Fibroblast of lung (primary cell): ENCODE measurements at places on chromosomes 11 and 22. TPM values are rescaled to one million over a fixed set of nuclear protein-coding genes. Genes with fewer than 3 reads are reported as not detected.

The UPK3A gene
- not detected in 2 replicates for total RNA-seq

The SLC25A1 gene
- 72.2 and 161 TPM in 2 replicates for total RNA-seq

The C1QTNF4 gene
- total RNA-seq, result under 0.01 TPM in 2 replicates

The TMPRSS4 gene
- total RNA-seq, result not detected in 2 replicates

The OR5A1 gene
- not detected in 2 replicates for total RNA-seq

The MADD gene
- total RNA-seq, result 11.8 and 15.4 TPM in 2 replicates

The GUCY1A2 gene
- 0.50 and 2.6 TPM in 2 replicates for total RNA-seq

The PANX2 gene
- total RNA-seq, result under 0.01 and 0.17 TPM in 2 replicates

The TCP11L1 gene
- total RNA-seq, result 17.5 and 24.1 TPM in 2 replicates

The F2 gene
- not detected in 2 replicates for total RNA-seq

The APLNR gene
- total RNA-seq, result not detected in 2 replicates

The DUSP18 gene
- total RNA-seq, result 4.9 and 7.4 TPM in 2 replicates

The GPHA2 gene
- not detected in 2 replicates for total RNA-seq

- H3K4me1 ChIP-seq, result no peaks in the 10 kb centered on the region
- no peak overlapping the region for H3K4me3 ChIP-seq
- no peak overlapping the region for H3K27ac ChIP-seq
- no peaks in the 10 kb centered on the region for H3K27me3 ChIP-seq
- H3K36me3 ChIP-seq, result peaks cover 37% of the 10 kb centered on the region
- no peak for DNase-seq
These were observed 73.4 kb downstream of the MED15 start for GRCh38 chr22:20580611-20581502.

- no peak overlapping the region for H3K4me3 ChIP-seq
- no peaks in the 10 kb centered on the region for H3K36me3 ChIP-seq
- H3K4me1 ChIP-seq, result no peaks in the 10 kb centered on the region
These were observed 16.1 kb upstream of the PRSS23 start for GRCh38 chr11:86784241-86784681.

DNA sequence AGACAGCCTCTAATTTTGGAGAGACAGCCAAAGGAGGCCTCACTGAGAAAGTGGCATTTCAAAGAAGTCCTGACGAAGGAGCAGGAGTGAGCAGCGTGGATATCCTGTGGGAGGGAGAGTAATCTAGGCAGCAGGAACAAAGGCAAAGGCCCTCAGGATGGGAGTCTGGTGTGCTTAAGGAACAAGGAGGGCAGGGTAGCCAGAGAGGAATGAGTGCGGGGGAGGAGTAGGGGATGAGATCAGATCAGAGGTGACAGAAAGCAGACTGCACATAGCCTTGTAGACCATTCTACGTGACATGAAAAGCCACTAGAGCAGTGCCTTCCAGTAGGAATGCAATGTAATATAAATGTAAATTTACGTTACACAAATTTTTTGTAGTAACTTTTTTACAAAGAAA is 5.6 kb downstream of the SLC36A4 start:
- no peak for DNase-seq
- H3K4me1 ChIP-seq, result no peaks in the 10 kb centered on the region
- H3K4me3 ChIP-seq, result no peak overlapping the region
- no peaks in the 10 kb centered on the region for H3K36me3 ChIP-seq
- no peak overlapping the region for H3K27ac ChIP-seq

DNA sequence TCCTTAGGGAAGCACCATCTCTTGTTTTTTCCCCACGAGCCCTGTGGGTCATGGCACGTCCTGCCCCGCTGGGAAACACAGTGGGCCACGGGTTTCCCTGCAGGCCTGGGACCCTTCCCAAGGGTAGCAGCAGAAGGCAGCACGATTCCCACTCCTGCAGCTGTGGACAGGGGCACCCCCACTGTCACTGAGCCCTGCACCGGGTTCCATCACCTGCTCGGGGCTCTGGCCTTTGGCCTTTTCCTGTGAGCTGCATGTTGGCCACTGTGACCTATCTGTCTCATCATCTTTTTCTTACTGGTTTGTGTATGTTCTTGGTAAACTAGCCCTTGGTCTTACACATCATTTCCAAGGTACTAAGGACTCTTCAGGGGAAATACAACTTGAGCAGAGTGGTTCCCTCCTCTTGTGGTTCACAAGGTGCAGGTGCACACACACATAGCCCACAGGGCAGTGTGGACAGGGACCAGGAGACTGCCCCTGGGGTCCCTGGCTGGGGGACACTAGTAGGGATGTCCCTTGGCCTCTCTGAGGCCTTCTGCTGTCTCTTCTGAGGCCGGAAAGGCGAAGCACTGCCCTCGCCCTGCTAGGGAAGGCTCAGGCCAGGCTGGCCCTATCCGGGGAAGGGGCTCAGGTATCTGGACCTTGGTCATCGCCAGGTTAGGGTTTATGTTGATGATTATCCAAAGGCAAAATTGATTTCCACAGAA is 19.0 kb upstream of the TXNRD2 start:
- no peaks in the 10 kb centered on the region for H3K27me3 ChIP-seq
- peaks cover 15% of the 10 kb centered on the region for H3K36me3 ChIP-seq
- no peak for DNase-seq
- no peak overlapping the region for H3K4me3 ChIP-seq
- no peak overlapping the region for H3K27ac ChIP-seq

GRCh38 chr11:115808351-115808940 is 304.2 kb upstream of the CADM1 start:
- no peaks in the 10 kb centered on the region for H3K27me3 ChIP-seq
- DNase-seq, result no peak
- H3K4me3 ChIP-seq, result no peak overlapping the region
- H3K4me1 ChIP-seq, result no peaks in the 10 kb centered on the region

GRCh38 chr11:11444804-11445131 is 91.7 kb upstream of the CSNK2A3 start:
- no peaks in the 10 kb centered on the region for H3K36me3 ChIP-seq
- no peaks in the 10 kb centered on the region for H3K27me3 ChIP-seq
- no peak overlapping the region for H3K4me3 ChIP-seq
- no peak for DNase-seq
- H3K4me1 ChIP-seq, result no peaks in the 10 kb centered on the region

- no peaks in the 10 kb centered on the region for H3K4me1 ChIP-seq
- H3K4me3 ChIP-seq, result no peak overlapping the region
- no peak for DNase-seq
- H3K36me3 ChIP-seq, result no peaks in the 10 kb centered on the region
- H3K27me3 ChIP-seq, result no peaks in the 10 kb centered on the region
- no peak overlapping the region for H3K27ac ChIP-seq
These were observed 130.2 kb downstream of the GALNT18 start for GRCh38 chr11:11491589-11491988.

DNA sequence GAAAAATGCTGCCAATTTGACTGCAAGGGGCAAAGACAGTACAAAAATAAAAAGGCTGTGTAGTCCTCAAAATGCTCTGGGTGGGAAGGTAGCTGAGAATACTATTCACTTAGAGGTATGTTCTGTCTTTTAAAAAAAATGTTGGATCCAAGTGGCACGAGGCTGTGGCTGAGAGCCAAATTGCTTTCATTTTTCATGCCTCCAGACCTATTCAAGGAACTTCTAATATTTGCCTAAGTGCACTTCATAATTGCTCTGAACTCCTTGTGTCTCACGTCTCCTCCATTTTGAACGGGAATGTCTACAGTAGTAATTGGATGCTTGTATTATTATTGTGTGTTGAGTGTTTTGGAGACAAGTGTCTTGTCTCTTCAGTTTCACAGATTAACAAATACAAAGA is 19.1 kb upstream of the SLC22A25 start:
- H3K36me3 ChIP-seq, result no peaks in the 10 kb centered on the region
- no peak overlapping the region for H3K4me3 ChIP-seq
- no peaks in the 10 kb centered on the region for H3K27me3 ChIP-seq
- H3K27ac ChIP-seq, result no peak overlapping the region
- H3K4me1 ChIP-seq, result no peaks in the 10 kb centered on the region

DNA sequence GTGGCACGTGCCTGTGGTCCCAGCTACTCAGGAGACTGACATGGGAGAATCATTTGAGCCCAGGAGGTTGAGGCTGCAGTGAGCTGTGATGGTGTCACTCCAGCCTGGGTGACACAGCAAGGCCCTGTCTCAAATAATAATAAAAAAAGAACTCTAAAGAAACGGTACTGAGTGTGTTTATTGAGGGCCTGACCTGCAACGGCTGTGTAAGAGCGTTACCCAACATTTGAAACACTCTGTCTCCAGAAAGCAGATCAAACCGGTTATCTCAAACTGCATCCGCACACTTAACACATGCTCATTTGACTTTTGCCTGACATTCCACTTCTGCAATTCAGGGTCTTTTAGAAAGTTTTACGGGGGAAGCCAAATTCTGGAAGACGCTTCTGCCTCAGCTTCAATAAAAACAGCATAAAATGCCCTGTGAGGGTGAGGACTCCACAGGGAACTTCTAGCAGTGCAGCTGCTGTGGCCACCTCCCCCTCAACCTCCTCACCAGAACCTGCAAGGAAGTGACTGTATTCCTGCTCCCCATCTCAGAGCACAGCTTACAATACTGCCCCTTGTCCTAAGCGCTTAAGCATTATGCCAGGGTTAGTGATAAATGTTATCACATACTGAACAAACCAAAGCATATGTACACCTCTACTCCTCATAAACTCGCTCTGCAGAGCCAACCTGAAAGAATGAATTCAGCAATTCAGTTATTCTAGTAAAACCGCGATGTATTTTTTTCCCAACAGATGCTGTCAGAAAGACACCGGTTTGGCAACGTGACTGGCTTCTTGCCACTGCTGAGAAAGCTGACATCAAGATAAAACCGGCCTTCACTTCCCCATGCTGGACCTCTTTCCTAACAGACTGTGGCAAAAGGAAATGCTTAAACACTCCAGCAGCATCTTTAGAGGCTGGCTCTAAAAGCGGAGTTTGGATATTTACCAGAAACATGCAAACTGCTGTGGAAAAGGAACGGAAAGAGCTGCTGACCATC is 52.2 kb downstream of the PRDM10 start:
- DNase-seq, result peak; percentile 88
- H3K4me1 ChIP-seq, result no peaks in the 10 kb centered on the region
- no peaks in the 10 kb centered on the region for H3K27me3 ChIP-seq
- H3K27ac ChIP-seq, result no peak overlapping the region
- no peaks in the 10 kb centered on the region for H3K36me3 ChIP-seq
- no peak overlapping the region for H3K4me3 ChIP-seq

DNA sequence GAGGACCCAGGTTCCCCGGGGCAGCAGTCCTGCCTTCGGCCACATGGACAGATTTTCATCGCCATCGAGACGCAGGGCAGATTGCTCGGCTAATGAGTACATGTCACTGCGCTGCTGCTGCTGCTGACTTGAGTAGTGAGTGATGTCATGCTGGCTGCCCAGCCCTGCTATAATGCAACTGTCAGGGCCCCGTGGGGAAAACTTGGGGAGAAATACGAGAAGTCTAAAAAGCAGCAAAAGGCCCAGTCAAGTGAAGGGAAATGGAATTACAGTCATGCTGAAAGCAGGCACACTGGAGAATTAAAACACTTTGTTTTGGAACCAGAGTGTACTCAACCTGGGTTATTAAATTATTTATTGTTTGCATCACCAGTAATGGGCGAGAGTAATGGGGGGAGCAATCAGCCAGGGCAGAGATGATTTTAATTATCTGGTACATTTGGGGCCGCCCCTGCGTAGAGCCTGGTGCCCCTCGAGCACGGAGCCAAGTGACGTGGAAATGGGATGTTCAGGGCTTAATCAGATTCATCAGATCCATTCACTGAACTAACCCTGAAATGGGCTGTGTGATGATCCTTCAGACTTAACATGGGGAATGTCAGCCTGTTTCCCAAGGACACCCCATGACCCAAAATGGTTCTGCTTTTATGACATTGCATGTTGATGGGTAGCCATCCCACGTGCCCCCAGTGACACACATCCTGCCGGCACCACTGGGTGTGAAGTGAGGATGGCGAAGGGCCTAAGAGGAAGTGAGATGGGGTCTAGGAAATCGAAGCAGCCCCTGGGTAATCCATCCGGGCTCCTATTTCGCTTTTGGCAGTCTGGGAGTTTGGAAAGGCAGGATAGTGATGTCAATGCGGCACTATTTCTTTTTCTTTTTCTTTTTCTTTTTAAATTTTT is 241.6 kb upstream of the CADM1 start:
- H3K27me3 ChIP-seq, result no peaks in the 10 kb centered on the region
- no peaks in the 10 kb centered on the region for H3K4me1 ChIP-seq
- no peak overlapping the region for H3K27ac ChIP-seq
- no peak for DNase-seq
- H3K4me3 ChIP-seq, result no peak overlapping the region

DNA sequence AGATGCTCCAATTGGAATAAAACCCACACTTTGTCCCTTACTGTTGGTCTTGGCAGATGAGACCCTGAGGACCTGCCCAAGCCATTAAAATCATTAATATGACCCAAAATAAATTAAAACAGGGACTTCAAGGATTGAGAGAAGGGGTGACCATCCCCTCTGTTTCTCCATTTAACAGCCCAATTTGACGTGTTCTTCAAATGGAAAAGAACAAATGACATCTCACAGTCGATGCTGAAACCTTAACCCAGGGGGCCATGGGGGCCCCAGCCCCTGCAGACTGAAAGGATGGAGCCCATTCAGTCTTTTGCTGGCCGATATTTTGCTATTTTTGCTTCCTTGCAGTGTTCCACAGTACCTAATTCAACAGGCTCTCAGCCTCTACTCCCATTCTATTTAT is 20.5 kb downstream of the ZNF74 start:
- no peak for DNase-seq
- H3K4me1 ChIP-seq, result no peaks in the 10 kb centered on the region
- H3K27ac ChIP-seq, result no peak overlapping the region

- H3K4me3 ChIP-seq, result no peak overlapping the region
- H3K4me1 ChIP-seq, result no peaks in the 10 kb centered on the region
- no peaks in the 10 kb centered on the region for H3K36me3 ChIP-seq
- H3K27ac ChIP-seq, result no peak overlapping the region
These were observed 17.0 kb downstream of the COA4 start for GRCh38 chr11:73859671-73860070.

DNA sequence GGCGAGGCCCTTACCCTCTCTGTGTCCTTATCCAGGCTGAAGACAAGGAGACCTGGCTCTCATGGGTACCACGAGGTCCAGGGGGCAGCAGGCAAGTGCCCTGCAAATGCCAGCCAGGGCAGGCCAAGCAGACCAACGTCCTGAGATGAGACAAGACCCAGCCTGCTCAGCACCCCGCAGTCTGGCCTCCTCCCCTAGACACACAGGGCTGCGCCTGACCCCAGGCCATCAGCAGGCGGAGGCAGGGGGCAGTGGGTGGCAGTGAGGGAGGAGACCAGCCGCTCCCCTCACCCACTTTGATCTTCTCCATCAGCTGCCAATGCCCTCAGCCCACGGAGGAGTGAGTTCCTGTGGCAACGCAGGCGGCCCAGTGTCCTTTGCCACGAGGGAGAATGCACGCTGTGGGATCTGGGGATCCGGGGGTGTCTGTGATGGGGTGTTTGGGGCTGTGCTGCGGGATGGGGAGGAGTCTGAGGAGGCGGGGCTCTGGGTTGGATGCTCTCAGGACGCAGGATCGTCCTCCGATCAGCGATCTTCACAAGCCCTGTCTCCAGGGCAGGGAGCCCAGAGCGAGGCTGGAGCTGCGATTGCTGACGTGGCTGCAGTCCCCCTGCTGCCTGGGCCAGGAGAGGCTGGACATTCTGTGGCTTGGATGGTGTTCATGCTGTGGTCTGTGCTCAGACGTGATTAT is 30.5 kb upstream of the PPARA start:
- peak overlapping the region; percentile 50 for H3K27ac ChIP-seq
- DNase-seq, result peak; percentile 92
- peaks cover 7% of the 10 kb centered on the region for H3K36me3 ChIP-seq
- no peak overlapping the region for H3K4me3 ChIP-seq
- H3K4me1 ChIP-seq, result peaks cover 20% of the 10 kb centered on the region

- no peaks in the 10 kb centered on the region for H3K36me3 ChIP-seq
- no peaks in the 10 kb centered on the region for H3K4me1 ChIP-seq
- H3K27ac ChIP-seq, result no peak overlapping the region
- H3K4me3 ChIP-seq, result no peak overlapping the region
These were observed 784.9 kb upstream of the LUZP2 start for GRCh38 chr11:23711981-23712380.
